Stimulated activated CD4-positive, alpha-beta T cell treated with anti-CD3 and anti-CD28 coated beads, TNF-alpha, amount 100 ng/mL, for 1 hour (primary cell): ENCODE measurements at places on chromosomes 1 and 21.

GRCh38 chr1:224182057-224182865 lies 779 bp upstream of the DEGS1 start:
- DNase-seq, result peak; percentile 15

DNA sequence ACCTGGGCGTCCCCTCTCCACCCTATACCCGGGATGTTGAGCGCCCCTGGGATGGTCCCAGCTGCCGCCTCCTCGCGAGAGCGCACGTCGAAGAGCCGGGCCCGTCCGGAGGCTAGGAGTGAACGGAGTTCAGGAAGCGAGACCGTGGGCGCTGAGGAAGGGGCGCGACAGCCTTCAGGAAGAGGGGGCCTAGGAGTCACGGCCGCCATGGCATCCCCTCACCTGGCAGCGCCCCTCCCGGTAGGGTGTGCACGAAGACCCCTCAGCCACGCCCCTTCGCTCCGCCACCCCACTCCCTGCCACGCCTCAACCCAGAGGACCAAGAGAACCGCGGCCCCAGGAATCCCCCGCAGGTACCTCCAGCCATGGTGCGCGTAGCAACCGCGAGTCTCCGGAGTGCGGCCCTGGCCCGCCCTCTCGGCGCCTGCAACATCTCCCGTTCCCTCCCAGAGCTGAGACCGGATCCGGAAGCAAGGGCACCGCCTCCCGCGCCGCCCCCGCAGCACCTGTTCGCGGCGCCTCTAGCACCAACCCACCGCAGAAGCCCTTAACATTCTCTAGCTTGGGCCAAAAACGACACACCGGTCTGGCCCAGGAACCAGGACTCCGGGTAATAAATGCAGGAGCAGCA lies at the start of gene TSTD1:
Gene TSTD1, minus strand, starts transcription at position 442 of the 631 bp plus-strand sequence. Its CDS starts 75 bp downstream, at position 367.
- peak; percentile 71 for DNase-seq

GRCh38 chr1:94121411-94121821 lies 468 bp upstream of the ABCA4 start:
- DNase-seq, result no peak

DNA sequence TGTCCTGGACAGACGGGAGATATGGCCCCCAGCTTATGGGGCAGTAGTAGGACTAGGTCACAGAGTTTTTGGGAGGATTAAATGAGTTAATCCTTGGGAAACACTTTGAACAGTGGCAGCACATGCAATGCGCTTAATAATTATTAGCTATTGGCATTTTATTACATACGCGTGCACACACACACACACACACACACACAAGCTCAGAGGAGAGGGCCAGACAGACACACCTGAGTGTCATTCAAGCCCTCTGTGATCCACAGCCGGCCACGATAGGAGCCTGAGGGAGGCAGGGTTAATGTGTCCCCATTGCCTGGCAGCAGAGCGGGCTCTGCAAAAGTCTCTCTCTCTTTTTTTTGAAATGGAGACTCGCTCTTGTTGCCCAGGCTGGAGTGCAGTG lies 37.9 kb downstream of the EPHA2 start:
- no peak for DNase-seq

- DNase-seq, result no peak
These were observed 97.0 kb upstream of the CHODL start for GRCh38 chr21:18147678-18148077.
